ENCODE measurements at places on chromosomes 5 and 9. TPM values are rescaled to one million over a fixed set of nuclear protein-coding genes. Genes with fewer than 3 reads are reported as not detected.
A peak's percentile ranks its signal among the peaks of the same experiment; 100 is the strongest.

DNA sequence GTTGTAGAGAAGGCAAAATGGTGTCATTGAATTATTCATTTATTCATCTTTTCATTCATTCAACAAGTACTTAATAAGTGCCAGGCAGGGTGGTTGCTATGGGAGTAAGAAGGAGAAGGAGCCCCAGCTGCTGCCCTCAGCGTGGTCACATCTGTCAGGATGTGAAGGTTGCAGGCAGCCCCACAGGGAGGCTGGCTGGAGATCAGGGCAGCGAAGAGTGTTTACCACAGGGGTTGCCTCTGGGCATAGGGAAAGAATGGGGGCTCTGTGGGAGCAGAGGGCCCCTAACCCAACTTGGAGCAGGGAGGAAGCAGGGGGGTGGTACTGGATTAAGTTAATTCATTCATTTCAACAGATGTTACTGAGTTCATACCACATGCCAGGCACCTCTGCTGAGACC, 6.0 kb downstream of the PCDH12 start:
- peak; percentile 23 for DNase-seq

DNA sequence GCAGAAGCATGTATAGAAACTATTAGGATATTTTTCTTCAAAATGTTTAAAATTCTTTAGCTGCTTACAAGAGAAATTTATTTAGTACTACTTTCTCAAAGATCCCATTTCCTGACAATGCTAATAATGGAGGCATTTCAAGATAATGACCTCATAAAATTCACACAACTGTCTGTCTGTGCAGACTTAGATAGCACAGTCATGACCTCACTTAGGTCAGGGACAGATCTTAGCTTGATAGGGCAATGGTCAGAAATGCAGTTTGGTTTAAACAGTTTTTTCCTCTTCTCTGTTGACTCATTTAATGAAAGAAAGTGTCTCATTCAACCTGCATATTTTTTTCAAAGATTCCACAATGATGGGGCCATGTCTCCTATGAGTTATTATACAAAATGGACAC, 128.4 kb downstream of the GRIA1 start:
- no peak for DNase-seq

STKLD1 gene
- total RNA-seq = 0.44 TPM

DNA sequence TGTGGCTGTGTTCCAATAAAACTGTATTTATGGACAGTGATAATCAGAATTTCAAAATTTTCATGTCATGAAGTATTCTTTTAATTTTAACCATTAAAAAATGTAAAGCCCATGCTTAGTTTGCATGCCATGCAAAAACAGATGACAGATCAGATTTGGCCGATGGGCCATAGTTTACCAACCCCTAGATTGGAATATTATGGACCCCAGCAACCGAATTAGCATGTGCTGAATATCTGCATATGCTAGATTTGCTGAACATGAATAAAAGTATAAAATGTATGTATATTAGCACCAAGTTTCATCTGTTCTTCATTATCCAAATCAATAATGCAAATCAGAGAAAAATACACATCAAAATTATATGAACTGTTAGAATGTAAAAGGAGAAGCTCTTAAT, 158.5 kb upstream of the PPP1R2B start:
- no peak for DNase-seq

FYB1 gene
- total RNA-seq = not detected

- DNase-seq = no peak
These were observed 492.6 kb upstream of the BRINP1 start for GRCh38 chr9:119861842-119862241.

LTC4S gene
- 0.79 TPM for total RNA-seq

DNA sequence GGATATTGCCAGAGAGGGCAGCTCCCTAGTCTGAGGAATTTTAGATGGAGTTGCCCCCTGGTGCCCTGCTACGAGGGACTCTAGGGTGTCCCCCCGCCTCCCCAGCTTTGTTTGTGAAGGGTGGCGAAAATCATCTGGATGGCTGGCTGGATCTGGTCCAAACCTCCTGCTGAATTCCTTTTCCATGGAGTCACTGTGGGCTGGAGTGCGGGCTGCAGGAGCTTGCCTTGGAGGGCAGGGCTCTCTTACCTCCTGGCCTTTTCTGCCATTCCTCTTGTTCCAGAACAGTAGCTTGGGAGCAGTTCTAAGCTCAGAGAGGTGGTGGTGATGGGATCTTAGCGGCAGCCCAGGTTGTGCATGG, 2.1 kb downstream of the SYNPO start:
- DNase-seq = peak; percentile 82

- DNase-seq = no peak
These were observed 78.0 kb downstream of the APBA1 start for GRCh38 chr9:69594180-69594579.

DNA sequence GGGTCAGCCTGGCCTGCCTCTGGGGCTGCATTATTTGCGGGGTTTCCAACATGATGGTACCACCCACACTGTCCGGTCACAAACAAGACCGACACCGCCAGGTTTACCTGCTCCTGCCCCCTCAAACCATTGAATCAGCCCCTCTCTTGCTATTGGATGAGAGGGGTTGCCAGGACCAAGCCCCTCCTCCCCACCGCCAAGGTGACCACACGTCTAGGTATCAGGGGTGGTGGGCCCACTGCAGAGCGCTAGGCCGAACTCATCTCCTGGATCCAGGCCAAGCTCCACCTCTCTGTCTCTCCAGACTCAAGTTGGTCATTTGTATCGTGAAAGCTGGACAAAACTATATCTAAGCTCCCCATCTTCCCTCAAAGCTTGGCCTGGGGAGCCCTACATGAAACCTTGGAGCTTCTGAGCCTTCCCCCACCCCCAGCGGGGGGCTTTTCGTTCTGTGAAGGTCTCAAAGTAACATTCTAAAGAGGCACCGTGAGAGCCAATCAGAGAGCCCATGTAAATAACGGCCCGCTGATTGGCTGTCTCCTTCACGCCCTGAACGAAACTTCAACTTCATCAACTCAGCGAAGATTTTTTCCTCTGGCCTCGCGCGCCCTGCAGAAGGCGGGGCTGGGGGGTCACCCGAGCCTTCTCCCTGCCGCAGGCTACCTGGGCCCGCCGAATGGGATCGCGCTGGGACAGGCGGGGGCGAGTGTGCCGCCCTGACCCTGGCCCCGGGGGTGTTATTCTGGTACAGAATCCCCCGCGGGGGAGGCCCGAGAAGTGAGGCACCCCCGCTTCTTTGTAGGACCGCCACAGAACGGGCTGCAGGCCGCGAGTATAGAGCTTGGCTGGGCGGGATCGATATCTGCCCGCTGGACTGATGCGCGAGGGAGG, 49.6 kb upstream of the PSD2 start:
- peak; percentile 66 for DNase-seq

DNA sequence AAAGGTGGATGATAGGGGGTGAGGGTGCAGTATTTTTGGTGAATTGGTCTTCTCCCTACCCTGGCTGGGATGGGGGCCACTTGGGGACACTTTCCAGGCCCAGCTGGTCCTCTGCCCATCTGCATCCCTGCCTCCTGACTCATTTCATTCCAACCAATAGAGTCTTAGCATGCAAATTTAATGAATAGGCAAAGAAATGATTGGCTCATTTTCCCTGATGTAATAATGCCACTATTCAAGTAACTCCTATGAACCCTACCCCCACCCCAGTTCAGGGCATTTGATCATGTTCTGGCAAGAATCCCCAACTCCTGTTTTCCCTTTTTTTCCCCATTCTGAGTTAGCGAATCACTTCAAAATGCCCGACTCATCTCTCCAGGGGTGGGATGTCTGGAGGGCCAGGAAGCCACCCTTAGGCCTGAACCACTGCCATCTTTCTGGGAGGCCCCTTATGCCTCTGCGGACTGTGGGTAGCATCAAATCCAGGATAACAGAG, 56.7 kb downstream of the PCDH1 start:
- no peak for DNase-seq

BARX1 gene
- total RNA-seq = not detected

PRSS3 gene
- total RNA-seq = 2.0 TPM

- DNase-seq = peak; percentile 86
These were observed 125.2 kb downstream of the GPBP1 start for GRCh38 chr5:57298985-57299491.

ANKRD18A gene
- total RNA-seq = not detected

INSL6 gene
- not detected for total RNA-seq

GRCh38 chr5:173477345-173478040, 139.0 kb downstream of the BOD1 start:
- peak; percentile 36 for DNase-seq

KCNN2 gene
- 1.5 TPM for total RNA-seq

- no peak for DNase-seq
These were observed 7.3 kb downstream of the PDGFRB start for GRCh38 chr5:150148117-150148927.

IL31RA gene
- not detected for total RNA-seq

AFF4 gene
- 19.8 TPM for total RNA-seq

- no peak for DNase-seq
These were observed 56.2 kb upstream of the ALDH1B1 start for GRCh38 chr9:38336341-38336740.

- DNase-seq = no peak
These were observed 323.9 kb downstream of the GADD45G start for GRCh38 chr9:89928521-89929275.

- DNase-seq = no peak
These were observed 20.5 kb downstream of the RUSC2 start for GRCh38 chr9:35510383-35510753.

GRCh38 chr9:69461103-69461887, 136.3 kb downstream of the ENTREP1 start:
- DNase-seq = no peak

CMYA5 gene
- under 0.01 TPM for total RNA-seq

WWC1 gene
- total RNA-seq = 0.44 TPM

DNA sequence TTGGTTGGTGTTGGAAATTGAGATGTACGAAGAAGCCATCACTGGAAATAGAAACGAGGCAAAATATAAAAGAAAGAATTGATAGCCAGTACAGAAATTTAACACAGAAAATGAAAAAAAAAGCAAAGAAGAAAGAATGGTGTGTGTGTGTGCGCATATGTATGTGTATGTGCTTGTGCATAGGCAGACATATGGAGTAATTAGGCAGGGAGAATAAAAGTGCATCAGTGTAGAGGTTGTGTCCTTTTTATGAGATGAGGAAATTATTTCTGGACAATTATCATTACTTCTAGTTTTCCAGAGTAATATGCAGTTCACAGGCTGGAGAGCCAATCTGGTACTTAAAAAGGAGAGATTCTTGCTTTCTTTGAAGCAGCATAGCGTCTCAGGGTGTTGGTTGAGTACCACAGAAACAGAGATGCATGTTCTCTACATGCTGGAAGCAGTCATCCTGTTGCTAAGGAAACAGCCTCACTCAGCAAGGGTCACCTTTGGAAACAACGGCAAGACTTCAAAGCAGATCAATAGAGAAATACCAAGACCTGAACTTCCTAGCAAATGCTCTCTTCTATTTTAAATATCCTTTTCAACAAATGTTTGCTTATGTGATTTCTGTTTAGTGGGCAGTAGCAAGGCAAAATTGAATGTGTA, 172.7 kb downstream of the TAF11L14 start:
- DNase-seq = no peak

GRCh38 chr5:69075522-69076179, 18.2 kb upstream of the SLC30A5 start:
- no peak for DNase-seq

TEX48 gene
- total RNA-seq = not detected

GRCh38 chr9:131034268-131034667, 25.3 kb downstream of the LAMC3 start:
- DNase-seq = no peak

MBLAC2 gene
- 3.3 TPM for total RNA-seq

- peak; percentile 10 for DNase-seq
These were observed 41.0 kb upstream of the SLC36A1 start for GRCh38 chr5:151406322-151406947.

DNA sequence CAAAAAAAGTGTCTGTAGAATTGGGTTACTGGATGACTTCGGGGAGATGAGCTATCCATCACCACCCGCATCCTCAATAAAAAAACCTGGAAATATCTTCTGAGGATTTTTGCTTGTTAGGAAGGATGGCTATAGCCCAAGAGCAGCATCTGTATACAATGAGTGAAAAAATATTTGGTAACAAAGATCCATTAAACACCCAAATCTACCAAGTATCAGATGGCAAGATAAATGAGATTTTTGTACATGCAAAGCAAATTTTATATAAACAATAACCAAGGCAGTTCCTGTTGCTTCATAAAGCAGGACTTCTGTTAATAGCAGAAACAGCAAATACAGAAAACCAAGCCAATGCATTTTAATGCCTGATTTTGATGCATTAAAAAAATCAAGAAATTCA, 166.6 kb downstream of the SLC28A3 start:
- peak; percentile 4 for DNase-seq

DNA sequence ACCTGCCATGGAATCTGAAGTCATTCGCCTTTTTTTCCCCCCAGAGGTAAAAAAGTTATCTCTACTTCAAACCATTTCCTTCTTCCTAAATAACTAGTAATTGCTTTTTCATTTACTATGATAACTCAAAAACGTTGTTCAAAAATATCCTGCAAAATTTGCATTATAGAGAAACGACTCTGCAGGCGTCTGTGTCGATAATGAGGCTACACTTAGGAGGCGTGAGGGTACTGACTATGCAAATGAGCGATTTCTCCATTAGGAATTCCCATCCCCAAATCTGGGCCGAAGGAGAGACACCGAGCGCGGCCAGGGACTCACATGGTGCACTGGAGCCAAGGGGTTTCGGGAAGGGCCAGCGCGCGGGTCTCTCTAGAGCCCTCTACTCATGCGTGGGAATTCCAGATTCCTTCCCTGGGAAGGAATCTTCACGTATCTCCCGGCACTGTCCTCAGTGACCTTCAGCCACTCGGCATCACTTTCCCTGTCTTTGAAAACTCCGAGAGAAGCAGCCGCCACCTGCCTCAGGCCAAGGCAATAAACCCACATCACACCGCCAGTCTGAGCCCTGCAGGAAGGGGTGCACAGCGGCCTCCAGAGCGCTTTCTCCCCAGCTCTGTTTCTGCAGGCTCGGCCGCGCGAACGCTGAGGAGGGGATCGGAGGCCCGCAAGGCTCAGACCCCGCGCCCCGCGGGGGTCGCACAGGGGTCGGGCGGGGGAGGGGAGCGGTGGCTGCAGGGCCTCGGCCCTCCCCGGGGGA, 718 bp upstream of the DENND4C start:
- DNase-seq = no peak

ARSK gene
- total RNA-seq = 1.6 TPM

FAM153A gene
- total RNA-seq = not detected

DNA sequence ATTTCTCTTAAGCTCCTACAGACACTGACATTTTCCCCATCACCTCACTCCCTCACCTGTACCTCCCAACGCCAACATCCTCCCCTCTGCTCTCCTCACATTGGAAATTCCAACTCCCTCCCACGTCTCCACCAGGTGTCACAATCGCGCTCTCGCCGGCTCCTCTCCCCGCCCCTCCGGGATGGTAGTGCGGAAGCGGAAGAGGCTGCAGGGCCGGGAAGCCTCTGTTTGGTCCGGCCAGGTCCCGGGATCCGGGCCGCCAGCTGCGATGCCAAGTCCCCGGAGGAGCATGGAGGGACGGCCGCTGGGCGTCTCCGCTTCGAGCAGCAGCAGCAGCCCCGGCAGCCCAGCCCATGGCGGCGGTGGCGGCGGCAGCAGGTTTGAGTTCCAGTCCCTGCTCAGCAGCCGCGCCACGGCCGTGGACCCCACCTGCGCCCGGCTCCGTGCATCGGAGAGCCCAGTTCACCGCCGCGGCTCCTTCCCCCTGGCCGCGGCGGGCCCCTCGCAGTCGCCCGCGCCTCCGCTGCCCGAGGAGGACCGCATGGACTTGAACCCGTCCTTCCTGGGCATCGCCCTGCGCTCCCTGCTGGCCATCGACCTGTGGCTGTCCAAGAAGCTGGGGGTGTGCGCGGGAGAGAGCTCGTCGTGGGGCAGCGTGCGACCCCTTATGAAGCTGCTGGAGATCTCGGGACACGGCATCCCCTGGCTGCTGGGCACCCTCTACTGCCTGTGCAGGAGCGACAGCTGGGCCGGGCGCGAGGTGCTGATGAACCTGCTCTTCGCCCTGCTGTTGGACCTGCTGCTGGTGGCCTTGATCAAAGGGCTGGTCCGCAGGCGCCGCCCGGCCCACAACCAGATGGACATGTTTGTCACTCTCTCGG, at the start of gene PLPP6:
TSS of gene PLPP6 (plus strand) at position 187 of the 881 bp plus-strand sequence. CDS start at position 269, 82 bp downstream.
- peak; percentile 93 for DNase-seq

All from lung microvascular endothelial cell (primary cell).